ENCODE measurements at places on chromosomes 5 and 9.

GRCh38 chr5:4078544-4078943 lies 482.9 kb downstream of the IRX1 start:
- no peak for DNase-seq

DNA sequence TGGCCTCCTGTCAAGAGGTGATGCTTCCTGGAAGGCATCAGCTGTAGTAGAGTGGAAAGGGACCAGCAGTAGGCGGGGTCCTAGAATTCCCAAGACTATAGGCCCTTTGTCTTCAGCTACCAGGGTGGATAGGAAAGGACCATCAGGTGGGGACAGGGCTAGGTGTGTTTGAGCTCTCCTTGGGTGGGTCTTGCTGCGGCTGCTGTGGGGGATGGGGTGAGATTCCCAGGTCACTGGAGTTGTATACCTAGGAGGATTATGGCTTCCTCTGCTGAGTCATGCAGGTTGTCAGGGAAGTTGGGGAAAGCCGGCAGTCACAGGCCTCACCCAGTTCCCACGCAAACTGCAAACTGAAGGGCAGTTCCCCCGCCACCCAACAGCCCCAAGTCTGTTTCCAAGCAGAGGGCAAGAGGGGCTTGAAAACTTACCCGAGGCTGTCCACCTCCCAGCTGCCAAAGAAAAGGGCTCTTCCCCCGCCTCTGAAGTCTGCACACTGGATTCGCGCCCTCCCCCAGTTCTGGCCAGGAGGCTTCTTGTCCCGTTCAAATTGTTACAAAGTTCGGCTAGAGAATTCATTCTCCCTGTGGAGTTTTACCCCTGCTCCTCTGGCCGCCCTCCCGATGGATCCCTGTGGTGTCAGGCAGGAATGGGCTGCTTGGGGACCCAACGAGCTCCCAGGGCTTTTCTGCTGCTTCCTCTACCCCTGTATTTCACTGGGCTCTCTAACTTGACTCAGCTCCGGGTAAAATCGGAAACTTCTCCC lies 23.0 kb upstream of the ECM2 start:
- DNase-seq: no peak

GRCh38 chr5:1180841-1181271 lies 20.5 kb upstream of the SLC6A19 start:
- no peak for DNase-seq

DNA sequence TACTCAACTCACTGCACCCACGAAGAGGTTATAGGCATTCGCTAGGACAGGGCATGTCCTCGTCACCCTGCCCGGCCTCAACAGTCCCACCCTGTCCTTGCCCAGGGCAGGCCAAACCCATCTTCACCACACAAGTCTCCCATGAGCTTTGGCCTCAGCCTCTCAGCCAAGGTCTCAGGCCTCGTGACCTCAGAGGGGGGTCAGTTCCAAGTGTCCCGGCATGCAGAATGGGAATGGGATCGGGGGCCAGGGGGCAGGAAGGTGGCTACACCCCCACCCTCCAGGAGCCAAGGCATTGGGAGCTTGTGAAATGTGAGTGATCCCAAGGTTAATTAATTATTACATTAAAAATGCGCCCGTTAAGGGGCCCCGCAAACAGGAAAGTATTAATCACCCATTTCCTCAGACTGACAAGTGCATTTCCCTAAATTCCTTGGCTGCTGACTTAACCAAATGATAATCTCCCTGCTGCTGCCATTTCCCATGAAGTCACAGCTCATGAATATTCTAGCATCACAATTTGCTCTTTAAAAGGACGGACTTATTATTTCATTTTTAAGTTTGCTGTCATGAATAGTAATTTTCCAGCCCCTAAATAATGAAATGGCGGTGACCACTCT lies 8.0 kb upstream of the UBAC1 start:
- no peak for DNase-seq

DNA sequence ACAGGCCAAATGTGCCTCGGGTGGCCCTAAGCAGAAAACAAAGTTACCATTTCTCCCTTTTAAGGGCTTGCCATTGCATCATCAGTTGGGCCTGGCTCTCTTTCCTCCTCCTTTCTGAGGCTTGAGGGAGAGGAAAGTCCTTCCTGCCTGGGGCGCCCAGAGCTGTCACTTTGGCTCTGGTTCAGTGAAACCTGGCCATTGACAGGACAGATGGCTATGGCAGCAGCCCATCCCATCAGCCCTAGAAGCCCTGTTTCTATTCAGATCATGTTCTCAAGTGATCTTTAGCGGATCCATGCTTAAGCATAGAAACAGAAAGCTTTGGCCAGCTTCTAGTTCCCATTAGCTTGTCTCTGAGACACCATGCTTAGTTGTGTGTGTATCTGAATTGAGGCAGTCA lies 293.4 kb downstream of the YTHDC2 start:
- DNase-seq: no peak

DNA sequence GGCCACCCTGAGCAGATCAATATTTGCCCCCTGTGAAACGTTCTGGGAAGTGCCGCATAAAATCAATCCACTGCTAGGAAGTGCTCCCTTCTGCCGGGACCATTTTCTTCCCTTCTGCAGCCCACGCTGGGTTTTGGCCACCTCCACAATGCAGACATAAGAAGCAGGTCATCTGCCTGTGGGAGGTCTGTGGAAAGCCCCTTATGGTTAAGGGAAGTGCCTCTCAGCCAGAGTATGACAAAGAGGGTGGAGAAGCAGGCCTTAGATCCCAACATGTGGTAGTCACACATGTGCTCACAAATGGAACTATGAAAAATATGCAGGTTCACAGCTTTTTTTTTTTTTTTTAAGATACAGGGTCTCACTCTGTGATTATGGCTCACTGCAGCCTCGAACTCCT lies 82.8 kb downstream of the SLC1A3 start:
- no peak for DNase-seq

DNA sequence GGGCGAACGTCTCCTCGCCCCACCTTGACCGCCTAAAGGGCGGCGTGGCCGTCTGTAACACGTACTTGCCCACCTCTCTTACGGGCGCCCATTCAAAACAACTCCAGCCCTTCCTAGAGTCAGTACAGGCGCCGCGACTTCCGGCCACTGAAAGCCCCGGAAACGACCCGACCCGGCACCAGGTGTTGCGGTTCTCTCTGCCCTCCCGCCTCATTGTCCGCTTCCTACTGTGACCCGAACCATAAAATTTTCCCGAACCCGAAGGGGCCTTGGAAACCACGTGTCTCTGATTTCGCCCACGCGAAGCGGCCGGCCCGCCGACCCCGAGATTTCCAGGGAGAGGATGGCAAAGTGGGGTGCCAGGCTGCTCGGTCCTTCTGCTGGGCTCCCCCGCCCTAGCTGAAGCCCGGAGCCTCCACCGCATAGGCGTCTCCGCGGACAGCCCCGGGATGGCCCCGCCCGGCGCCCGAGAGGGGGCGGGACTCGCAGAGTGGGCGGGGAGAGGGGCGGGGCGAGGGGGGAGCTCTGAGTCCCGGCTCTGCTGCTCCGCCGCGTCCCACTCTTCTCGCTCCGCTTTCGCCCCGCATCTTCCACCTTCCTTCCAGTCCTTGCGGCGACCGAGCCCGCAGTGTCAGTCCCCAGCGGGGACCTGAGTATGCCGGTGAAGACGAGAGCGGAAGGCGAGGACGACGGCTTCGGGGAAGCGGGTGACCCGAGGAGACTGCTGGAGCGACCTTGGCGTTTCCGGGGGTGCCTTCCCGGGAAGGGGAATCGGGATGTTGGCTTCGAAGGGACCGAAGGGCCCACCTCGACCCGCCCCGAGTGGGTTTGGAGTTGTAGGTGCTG lies 684 bp upstream of the PTGES2 start:
- DNase-seq: peak; percentile 91

DNA sequence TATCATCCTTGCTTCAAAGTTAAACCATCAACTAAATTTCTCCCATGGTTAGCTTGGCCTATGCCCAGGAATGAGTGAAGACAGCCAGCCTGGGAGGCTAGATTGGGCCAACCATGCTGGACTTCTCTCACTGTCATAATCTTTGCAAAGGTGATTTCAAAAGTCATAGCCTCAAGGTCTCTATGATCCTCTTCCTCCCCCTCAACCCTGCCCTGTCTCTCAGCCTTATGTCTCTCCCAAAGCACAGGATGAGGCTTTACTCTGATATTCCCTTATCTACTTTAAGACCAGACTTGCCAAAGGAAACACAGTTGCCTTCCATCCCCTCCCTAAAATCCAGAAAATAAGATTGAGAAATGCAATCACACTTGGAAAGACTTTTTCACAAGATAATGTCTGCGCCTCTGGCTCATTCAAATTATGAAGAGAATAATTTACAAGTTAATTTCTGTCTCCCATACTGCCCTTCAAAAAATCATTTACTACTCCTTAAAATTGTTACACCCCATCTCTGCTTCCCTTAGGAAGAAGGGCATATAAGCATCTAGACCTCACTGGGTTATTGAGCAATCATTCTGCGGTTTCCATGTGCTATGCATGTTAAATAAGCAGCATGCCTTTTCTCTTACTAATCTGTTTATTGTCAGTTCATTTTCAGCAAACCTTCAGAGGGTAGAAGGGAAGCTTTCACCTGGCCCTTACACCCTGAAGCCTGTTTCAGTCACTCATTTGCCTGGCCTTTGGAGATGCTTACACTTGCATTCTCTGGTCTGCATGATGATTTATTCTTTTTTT lies 113.8 kb upstream of the ANKRD55 start:
- DNase-seq: no peak

DNA sequence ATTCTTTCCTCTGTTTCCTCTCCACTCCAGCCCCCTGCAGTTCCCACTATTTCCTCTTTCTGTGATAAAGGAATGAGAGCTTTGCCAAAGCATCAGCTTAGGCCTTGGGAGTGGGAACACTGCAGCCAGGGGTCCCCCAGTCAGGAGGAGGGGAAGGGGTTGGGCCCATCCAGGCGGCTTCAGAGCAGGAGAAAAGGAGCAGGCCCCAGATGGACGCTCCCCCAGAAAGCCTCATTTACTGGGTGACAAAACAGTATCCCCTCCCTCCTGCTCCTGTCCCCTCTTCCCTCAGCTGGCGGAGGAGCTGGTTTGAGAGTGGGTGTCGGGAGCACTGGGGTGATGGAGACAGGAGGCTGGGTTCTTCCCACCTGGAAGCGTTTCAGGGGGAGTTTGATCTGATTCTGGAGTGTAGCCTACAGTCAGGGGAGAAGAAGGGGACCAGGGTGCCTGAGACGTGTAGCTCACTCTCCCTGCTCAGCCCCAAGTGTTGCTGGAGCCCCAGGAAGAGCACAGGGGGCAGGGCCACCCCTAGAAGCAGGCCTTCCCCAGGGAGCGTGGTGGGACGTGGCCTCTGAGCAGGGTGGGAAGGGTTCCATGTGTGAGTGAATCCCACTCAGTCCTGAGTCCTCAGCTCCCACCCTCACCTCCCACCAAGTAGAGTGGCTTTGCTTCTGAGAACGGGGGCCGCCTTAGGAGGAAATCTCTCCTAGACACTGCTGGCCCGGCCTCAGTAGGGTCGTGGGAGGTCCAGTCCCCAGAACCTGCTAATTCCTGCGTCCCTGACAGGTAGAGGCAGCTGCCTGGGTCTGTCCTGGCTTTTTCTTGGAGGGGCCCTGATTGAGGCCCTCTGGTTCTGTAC lies 173.1 kb downstream of the CACNA1B start:
- DNase-seq: peak; percentile 44

GRCh38 chr5:73171495-73171894 lies 1.5 kb upstream of the TMEM174 start:
- DNase-seq: no peak

GRCh38 chr9:124818431-124819281 lies 34.6 kb upstream of the WDR38 start:
- DNase-seq: no peak

- no peak for DNase-seq
These were observed 160.8 kb downstream of the DNAH5 start for GRCh38 chr5:13783726-13784125.

- no peak for DNase-seq
These were observed 237.8 kb upstream of the DAPK1 start for GRCh38 chr9:87259543-87260518.

- no peak for DNase-seq
These were observed 33.3 kb downstream of the SH3PXD2B start for GRCh38 chr5:172421020-172421419.

DNA sequence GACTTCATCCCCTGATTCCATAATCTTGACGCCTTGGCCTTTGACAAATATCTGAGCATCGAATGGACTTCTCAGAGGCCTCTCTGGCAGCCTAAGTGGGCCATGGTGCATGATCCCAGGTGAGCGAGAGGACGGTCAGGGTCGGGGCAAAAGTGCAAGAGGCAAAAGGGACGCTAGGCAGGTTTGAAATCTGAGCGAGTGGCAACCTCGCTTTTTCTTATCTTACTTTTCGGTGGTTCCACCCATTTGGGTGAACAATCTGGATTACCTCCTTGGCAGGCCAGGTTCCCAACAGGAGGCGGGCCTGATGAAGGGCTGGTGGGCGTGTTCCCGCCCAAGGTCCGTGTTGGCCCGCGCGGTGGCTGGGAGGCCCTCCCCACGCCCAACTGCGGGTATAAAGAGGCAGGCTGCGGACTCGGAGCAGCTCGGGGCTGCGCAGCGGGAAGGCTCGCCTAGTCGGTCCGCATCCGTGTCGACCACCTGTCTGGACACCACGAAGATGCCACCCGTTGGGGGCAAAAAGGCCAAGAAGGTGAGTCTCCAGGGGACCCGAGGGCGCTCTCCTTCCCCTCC lies at the start of gene BHMT:
Gene BHMT (plus strand): TSS at position 423 of the 573 bp plus-strand sequence. CDS start 77 bp downstream, at position 500.
- no peak for DNase-seq

DNA sequence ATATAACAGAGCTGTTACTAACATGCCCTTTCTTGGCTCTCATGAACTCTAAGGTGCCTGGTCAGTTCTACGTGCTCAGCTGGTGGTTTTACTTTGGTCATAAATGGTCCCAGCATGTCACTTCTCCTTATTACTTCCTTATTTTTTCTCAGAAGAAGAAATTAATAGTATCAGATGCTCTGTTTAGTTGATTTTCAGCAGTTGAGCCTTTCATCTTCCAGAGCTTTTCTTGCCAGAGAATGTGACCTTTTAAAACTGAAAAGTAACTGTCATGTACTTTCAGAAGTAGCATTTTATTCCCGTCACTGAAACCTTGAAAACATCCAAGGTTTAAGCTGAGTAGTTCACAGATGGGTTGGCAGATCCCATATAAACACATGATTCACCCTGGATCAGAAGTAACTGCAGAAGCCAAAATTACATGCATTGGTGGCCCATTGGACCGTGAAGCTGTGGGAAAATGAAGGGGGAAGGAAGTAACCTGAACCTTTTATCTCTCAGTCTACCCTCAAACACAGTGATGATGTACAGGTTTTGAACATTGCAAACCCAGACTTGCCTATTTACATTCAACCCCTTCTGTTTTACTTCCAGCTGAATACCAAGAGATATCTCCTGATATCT lies 50.5 kb downstream of the HACD4 start:
- no peak for DNase-seq

GRCh38 chr5:99928490-99928889 lies 606.7 kb upstream of the FAM174A start:
- DNase-seq: no peak
